GM18507 (cell line): ENCODE measurements at places on chromosomes 7 and 10.

DNA sequence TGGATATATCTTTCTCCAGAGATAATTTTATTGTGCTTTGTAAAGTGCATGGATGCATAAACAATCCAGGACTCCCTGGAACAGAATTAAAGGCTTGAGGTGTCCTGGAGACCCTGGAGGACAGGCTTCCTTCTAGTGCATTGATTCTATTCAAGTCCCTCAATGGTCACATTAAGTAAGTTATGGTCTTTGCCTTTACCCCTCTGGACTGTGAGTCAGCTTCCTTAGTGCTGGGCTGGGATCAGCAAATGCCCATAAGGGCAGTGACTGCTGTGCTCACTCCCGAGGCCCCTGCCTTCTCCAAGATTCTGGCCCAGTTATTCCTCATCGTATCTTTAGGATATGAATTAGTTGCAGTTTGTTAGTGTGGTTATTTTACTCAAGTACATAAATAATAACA lies 178.7 kb upstream of the PRSS58 start:
- DNase-seq = no peak

GRCh38 chr10:112988839-112989406 lies 38.9 kb downstream of the TCF7L2 start:
- no peak for DNase-seq

GRCh38 chr10:81848514-81848913 lies 26.5 kb upstream of the NRG3 start:
- no peak for DNase-seq

DNA sequence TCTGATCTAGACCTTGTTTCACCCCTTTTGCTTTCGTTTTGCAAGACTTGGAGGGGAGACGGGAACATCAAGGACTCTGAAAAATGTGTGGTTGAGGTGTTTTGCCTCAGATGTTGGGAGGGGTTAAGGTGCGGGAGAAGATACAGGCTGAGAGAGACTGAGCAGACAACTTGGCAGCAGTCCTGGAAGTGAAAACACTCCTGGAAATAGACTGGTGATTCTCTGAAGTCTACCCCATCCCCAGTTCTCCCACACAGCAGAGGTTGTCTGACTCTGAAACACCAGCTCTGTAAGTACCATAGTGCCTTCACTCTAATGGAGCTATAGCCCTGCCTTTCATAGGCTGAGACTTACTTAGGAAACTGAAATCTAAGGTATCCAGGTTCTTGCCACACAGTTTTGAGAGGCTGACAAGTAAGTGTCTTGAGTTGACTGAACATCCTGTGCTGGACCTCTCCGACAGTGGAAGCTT lies 152.5 kb downstream of the PPP1R9A start:
- no peak for DNase-seq

GRCh38 chr7:105675934-105676371 lies 94.7 kb upstream of the EFCAB10 start:
- DNase-seq = no peak

DNA sequence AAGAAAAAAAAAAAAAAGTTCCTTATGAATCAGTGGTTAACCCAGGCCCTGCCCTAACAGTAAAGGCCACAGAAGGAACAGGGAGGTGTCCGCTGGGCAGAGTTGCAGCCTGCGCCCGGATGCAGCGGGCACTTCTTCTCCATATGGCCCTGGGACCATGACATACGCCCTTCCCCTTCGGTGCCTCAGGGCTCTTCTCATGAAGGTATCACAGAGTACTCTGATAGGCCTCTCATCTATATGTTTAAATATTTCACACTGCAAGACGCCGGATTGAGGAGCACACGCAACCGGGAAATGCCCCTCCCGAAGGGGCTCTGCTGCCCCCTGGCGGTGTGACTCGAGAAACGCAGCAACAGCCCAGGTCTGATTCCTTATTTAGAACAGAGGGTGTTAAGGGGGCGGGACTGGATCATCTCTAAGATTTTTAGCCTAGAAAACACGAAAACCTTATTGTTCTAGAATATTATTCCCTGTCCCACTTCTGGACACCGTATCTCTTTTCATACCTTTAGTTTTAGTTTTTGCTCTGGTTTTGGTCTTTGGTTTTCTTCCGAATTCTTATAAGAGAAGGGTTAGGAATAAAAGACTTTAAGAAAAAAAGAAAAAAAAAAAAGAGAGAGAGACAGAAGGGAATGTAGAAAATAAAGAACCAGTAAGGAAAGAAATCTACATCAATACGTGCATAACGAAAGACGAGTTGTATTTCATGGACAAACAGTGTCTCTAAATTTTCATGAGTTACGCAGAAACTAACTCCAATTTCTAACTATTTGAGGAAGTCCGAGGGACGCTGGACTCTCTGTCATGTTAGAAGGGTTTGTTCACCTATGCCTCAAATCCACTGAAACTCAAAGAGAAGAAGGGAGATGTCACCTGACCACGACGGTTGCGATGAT lies 12.0 kb downstream of the DAGLB start:
- DNase-seq = peak; percentile 83

DNA sequence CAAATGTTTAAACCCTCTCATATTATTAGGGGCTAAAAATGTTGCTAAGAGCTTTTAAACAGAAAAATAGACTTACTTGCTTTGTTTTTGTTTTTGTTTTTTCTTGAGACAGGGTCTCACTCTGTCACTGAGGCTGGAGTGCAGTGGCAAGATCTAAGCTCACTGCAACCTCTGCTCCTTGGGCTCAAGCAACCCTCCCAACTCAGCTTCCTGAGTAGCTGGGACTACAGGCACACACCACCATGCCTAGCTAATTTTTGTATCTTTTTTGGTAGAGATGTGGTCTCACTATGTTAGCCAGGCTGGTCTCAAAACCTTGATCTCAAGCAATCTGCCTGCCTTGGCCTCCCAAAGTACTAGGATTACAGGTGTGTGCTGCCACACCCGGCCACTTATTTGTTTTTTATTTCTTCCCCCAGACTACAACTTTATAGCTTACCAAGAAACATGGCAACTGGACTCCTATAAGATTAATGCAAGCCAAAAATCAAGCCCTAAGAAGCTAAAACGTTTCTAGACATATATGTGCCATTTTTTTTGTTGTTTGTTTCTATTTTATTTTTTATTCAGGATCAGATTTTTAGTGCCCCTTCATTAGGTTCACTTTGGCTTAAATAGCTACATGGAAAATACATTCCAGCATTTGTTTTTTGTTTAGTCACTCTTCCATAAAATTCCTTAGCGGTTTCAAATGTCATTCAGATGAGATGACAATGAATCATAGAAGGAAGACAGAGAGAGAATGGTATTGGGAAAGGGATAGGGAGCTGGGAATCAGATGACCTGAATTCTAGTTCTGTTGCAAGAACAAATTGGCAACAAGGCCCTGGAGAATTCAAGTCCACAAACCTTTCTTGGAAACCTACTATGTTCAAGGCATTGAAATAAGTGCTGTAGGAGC lies 163.4 kb upstream of the MKLN1 start:
- DNase-seq = no peak

GRCh38 chr7:7554021-7554432 lies 12.7 kb upstream of the MIOS start:
- DNase-seq = no peak

GRCh38 chr7:159032753-159033472 lies 111.8 kb downstream of the VIPR2 start:
- no peak for DNase-seq

DNA sequence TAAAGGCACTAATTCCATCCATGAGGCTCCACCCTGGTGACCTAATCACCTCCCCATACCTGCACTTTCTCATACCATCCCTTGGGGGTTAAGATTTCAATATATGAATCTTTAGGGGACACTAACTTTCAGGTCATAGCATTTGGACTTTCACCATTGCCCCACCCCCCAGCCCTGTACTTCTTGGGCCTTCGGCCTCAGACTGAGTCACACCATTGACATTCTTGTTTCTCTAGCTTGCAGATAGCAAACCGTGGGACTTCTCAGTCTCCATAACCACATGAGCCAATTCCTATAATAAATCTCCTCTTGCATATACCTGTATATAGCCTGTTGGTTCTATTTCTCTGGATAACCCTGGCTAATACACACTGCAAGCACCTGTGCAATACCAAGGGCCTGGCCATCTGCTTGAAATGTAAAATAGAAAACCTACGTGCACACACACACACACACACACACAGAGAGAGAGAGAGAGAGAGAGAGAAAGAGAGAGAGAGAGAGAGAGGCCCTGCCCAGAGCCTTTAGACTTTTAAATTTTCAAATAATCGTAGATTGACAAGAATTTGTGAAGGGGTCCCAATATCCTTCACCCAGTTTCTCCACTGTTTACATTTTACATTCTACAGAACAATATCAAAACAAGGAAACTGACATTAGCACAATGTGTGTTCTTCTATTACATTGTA lies 25.3 kb downstream of the ANXA8 start:
- no peak for DNase-seq

DNA sequence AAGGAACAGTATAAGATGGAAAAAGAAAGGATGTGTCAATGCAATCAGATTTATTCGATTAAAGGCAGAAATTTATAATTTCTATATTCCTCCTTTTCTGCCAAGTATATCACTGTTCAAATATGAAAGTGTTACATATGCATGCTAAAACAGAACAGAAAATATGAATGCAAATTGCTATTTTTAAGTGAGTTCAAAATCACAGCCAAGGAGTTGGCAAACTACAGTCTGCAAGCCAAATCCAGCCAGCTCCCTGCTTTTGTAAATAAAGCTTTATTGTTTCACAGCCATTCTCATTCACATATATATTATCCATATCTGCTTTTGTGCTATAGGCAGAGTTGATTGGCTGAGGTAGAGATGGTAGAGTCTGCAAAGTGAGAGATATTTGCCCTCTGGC lies 747.2 kb downstream of the ANKRD7 start:
- DNase-seq = no peak

DNA sequence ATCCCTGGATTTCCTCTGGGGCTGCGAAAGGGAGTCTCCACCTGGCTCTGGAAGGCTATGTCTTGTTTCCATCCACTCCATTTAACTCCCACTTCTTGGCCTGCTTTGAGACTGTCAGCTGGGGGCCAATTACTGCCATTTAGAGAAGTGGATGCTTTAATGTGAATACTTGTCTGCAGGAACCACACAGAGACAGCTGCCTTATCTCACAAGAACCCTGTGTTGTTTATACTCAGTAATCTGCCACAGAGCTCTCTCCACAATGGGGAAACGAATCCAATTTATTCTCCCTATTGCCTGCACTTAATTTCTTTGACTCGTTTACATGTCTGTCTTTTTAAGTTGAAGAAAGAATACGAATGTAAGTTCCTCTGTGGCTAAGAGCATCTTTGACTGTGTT lies 787.0 kb upstream of the C7orf33 start:
- no peak for DNase-seq

DNA sequence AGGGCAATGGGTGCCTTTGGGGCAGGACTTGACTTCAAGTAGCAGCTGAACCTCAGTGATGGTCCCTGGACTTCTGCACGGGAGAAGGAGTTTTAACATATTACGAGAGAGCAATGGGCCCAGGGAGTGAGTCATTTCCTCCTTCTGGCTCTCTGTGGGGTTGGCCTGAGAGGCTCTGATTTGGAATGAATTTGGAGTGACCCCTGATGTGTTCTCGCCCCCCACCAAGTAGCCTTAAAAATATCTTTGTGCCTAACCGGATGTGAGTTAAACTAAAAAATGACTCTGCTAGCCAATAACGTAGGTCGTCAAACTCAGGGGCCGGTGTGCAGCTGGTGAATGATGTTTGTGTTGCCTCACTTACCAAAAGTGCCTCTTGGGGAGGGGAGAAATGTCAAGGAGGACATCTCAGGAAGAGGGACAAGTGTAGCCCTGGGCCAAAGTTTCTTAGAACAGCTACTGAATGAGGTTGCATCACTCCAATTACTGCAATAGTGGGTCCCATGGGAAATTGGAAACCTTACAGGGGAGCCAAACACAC lies 656.6 kb downstream of the INHBA start:
- DNase-seq = no peak

DNA sequence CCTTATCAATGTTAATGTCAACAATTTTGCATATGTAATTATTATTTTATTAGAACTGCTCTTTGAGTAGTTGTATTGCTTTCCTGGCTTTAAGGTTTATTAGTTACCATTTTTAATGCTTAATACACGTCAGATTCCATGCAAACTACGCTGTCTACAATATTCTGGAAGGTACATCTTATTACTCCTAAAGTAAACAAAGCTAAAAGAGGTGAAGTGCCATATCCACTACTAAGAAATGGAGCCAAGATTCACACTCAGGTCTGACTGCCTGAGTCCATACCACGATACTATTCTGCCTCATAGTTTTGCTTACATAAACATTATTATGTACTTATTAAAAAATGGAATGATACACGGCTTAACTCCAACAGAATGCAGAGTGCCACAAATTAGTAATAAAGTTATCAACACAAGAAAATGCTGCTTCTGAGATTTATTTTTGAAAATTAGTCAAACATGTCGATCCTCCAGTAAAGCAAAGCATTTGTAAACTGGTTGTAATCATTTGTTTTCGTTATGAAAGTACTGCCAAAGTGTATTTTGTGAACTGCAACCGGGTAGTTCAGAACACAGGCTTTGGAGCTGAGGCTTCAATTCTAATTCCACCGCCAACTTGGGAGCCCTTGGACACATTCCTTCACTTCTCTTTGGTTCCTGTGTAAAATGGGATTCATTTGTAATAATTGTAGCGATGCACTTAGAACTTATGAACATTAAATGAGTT lies 1.1 kb upstream of the DMTF1 start:
- no peak for DNase-seq

GRCh38 chr7:110531186-110531585 lies 559.7 kb upstream of the LRRN3 start:
- DNase-seq = no peak

DNA sequence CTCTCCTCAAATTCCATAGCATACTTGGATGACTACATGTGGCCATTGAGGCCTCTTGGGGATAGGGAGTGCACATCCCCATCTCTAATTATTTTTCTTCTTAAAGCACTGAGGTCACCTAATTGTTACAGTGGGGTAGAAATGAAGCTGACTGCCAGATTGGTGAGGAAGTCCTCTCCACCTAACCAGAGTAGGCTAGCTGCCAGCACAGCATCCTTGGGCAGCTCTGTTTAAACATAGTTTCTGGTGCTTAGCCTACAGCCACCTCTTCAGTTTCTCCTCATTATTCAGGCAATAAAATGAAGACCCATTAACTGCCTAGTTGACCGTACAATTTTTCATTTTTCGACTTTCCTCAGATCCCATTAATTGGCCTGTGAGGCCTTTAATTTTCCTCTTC lies 104.6 kb downstream of the MLLT10 start:
- DNase-seq = no peak

DNA sequence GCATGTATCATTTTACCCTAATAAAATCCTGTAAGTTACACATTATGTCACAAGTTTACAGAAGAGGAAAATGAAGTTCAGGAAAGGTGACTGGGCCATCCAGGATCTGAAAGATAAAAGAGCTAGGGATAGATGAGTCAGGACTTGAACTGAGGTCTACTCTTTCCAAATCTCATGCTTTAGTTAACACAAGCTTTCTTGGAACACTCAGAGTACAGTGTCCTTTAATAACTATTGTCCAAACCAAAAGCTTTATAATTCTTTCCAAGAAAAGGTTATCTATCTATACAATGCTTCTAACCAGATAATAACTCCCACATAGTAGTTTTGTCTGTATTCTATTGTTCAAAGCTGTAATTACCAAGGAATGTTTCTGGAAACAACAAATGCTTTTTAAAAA lies 164.6 kb downstream of the LRRN3 start:
- DNase-seq = no peak
